ENCODE measurements at places on chromosomes 7 and 10.

DNA sequence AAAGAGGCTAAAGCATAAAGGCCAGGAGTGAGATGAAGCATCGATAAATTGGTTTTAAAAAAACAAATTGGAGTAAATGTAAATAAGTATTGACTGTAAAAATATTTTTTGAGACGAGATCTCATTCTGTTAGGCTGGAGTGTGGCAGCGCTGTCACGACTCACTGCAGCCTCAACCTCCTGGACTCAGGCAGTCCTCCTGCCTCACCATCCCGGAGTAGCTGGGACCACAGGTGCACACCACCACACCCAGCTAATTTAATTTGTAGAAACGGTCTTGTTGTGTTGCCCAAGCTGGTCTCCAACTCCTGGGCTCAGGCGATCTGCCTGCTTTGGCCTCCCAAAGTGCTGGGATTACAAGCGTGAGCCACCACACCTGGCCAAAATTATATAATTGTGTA, 17.8 kb downstream of the HNRNPA2B1 start:
- DNase-seq = no peak

GRCh38 chr10:80196270-80196949, 8.9 kb downstream of the ANXA11 start:
- no peak for DNase-seq

- DNase-seq = peak; percentile 71
Measured at GRCh38 chr7:101162551-101163278, 2.7 kb downstream of the VGF start.

DNA sequence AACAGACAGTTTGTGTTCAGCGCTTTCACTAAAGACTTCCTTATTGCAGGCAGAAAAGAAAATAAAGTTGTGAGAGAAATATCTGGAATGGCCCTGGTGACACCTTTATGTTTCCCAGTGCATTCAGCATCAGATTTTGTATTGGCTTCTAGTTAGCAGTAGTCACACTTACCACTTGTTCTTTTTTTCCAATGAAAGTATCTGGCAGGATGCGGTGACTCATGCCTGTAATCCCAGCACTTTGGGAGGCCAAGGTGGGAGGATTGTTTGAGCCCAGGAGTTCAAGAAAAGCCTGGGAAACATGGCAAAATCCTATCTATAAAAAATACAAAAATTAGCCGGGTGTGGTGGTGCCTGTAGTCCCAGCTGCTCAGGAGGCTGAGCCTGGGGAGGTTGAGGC, 649.6 kb downstream of the LRMDA start:
- DNase-seq = no peak

- DNase-seq = no peak
Measured at GRCh38 chr10:48779546-48780152, 95.0 kb downstream of the WDFY4 start.

DNA sequence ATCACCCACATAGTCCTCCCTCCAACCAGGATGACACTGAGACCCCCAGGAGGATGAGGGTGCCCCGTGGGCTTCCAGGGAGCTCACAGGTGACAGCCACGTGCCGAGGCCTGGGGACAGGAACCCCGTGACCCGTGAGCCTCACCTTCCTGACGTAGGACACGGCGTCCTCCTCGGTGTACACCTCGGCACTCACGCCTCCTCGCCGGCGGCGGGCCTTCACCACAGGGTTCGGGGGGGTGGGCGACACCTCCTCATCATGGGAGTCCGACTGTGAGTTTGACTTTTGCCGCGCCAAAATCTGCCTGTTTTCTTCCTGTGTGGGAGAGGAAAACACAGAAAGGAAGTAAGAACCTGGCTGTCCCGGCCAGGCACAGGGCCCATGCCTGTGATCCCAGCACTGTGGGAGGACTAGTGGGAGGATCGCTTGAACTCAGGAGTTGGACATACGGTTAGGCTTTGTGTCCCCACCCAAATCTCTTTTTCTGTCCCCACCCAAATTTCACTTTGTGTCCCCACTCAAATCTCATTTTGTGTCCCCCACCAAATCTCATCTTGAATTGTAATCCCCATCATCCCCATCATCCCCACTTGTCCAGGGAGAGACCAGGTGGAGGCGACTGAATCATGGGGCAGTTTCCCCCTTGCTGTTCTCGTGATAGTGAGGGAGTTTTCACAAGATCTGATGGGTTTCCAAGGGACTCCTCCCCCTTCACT, 45.9 kb upstream of the DNAAF5 start:
- no peak for DNase-seq

DNA sequence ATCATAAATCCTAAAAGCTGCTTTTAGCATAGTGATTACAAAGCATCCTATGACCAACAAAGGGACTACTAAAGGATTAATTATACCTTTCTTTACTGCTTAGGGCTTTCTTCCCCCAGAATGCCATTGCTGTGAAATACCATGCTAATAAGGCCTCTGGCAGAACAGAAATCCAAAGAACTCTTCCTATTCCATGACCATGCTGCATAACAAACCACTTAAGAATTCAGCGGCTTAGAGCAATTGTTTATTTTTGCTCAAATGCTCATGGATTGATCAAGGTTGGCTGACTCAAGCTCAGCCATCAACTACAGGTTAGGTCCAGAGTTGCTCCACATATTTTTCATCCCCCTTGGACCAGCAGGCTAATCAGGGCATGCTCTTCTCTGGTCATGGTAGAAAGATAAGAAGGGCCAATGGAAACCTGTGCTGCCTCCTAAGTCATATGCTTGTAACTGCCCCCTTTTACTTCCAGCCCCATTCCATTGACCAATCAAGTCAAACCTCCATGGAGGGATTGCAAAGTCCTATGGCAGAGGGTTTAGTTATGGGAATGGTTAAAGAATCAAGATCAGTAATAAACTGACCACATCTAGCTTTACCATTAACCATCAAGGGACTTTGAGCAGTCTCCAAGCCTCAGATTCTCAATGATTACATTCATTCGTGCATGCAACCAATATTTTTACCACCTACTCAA, 244.4 kb upstream of the FZD1 start:
- DNase-seq = no peak

DNA sequence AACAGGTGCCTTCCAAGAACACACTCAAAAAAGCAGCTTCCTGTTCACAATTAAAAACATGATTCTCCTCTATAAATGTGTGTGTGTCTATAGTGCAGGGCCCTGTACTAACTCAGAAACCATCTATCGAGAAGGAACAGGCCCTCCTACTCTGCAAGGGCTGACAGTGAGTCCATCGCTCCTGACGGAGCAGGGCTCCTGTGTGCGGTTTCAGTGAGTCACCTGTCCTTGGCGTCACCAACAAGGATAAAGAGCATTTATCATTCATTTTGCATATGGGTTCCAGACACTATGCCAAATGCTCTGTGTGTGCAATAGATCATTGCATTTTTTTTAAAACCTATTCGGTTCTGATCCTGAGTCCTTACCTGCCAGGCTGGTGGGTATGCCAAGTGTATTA, 63.7 kb downstream of the TACC2 start:
- DNase-seq = no peak

DNA sequence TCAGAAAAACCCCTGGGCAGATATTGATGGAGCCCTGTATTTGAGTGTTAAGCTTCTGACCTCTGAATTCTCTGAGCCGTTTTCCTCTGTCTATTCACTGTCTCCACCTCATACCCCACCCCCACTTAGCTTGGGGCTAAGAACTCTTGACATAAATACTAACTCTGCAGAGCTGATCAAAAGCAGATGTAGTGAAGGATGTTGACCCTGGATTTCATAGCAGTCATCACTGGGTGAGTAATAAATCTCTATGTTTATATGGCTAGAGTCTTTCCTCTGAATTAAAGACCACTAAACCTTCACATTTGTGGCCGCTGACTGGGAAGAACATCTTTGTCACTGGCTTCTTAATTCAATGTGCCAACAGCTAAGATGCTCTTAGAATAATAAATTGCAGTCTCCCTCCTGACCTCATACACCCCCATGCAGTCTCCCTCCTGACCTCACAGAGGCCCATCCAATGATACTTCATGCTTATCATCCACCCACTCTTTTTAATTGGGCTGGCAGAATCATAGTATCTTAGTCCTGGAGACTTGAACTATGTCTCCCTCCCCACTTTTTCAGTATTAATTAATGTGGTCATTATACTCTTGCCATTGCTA, 78.0 kb upstream of the MACROH2A2 start:
- no peak for DNase-seq

DNA sequence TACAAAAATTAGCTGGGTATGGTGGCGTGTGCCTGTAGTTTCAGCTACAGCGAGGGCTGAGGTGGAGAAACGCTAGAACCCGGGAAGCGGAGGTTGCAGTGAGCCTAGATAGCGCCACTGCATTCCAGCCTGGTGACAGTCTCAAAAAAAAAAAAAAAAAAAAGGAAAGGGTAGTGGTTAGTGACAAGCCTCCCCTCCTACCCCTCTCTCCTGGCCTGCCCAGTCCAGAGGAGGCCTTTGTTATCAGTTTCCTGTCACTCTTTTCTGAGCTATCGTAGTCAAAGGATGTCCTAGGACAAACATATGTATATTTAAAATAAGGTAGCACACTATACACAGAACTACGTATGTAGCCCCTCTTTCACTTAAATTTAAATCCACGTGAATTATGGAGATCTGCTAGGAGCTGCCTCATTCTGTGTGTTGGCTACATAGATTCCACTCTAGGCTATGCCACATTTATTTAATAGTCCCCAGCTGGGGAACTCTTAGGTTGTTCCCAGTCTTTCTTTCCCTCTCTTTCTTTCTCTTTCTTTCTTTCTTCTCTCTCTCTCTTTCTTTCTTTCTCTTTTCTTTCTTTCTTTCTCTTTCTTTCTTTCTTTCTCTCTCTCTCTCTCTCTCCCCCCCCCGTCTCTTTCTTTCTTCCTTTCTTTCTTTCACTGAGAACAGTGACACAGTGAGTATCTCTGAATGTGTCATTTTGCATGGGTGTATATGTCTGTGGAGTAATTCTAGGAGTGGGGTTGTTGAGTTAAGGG, 3.9 kb downstream of the TSPAN15 start:
- DNase-seq = no peak

GRCh38 chr10:124285587-124286527, 132.9 kb downstream of the OAT start:
- no peak for DNase-seq

GRCh38 chr10:76160446-76161300, 729.2 kb downstream of the LRMDA start:
- DNase-seq = no peak

- DNase-seq = no peak
Measured at GRCh38 chr7:47314728-47315607, 266.9 kb downstream of the TNS3 start.

DNA sequence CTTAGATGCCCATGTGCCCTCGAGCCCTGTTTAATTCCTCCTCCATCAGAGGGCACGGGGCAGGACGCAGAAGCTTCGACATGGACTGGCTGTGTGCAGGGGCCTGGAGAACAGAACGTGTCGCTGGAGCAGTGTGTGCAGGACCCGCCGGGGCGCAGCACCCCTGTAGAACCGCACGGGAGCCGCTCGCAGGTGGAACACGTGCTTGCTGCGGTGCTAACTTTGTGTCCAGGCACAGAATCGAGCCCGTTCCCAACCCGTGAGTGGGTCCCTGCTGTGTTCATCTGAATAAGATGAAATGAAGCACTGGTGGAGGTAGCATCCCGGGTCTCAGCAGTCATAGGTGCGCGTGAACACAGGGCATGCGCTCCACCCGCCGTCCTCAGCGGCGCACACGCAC, 116.9 kb downstream of the WDR37 start:
- no peak for DNase-seq

DNA sequence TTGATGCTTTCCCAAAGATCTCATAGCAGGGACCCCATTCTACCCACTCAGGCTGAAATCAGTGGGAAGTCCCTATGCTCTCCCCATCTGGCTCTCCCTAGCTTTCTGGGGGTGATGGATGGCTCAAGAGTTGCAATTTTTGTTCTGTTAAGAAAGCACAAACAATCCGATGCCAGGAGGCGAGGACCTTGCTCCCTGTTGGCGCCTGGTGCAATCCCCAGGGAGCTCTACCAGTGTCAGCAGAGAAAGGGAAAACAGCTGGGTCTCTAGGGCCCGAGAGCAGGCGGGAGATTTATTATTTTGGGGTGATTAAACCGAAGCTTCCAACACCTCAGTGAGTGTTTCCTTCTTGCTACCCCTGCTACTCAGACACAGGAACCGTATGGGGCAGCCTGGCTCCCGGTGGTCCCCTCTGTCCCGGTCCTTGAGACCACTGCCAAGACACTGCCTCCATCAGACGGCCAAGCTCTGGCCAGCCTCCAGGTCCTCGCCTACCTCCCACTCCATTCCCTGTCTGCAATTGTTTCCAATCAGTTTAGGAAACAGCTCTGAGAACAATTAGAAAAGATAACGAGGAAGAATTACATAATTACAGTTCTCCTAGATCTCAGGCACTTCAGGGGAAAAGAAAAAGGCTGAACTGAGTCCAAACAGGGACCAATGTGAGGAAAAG, 147.9 kb downstream of the PLXNA4 start:
- DNase-seq = no peak

DNA sequence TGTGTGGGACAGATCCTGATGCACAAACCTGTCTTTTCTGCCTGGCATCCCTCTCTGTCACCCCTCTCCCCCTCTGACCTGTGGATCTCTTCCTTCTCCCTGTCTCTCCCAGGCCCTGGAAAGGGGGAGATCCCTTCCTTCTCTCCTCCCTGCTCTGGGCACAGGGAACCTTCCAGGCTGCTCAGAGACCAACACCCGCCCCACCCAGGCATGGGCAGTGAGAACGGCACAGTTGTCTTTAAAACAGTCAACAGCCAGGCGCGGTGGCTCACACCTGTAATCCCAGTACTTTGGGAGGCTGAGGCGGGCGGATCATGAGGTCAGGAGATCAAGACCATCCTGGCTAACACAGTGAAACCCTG, 34.7 kb downstream of the KCNH2 start:
- no peak for DNase-seq

DNA sequence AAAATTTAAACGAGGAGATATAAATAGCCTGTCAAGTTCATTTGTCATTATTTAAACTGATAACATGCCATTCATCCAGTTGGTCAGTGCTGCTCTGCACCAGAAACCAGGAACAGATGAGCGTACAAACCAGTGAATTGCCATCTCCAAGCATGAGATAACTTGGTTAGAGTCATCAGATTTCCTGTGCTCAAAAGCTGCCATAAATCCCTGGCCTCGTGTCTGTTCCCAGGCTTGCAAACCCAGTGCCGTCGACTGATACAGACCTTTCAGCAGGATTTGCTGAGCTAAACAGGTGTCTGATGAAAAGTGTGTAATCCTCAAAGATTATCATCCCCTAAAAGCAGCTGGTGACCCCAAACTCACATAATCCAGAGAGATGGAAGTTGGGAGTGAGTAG, 96.0 kb upstream of the SAMD8 start:
- no peak for DNase-seq

GRCh38 chr7:90484706-90485105, 15.3 kb downstream of the PTTG1IP2 start:
- no peak for DNase-seq

- DNase-seq = no peak
Measured at GRCh38 chr10:128943111-128943510, 523.9 kb upstream of the MGMT start.

DNA sequence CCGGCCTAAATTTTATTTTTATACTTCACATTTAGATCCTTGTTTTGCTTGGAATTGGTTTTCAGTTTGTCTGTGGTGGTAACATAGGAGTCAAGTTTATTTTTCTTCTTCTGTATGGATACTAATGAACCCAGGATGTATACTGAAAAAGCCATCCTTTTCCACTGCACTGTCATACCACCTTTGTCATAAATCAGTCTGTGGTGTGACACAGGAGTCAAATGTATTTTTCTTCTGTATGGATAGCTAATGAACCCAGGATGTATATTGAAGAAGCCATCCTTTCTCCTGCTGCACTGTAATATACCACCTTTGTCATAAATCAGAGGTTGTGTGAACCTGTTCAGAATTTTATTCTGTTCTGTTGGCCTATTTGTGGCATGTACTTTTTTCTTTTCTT, 21.4 kb downstream of the VPS26A start:
- no peak for DNase-seq

Measured in NCI-H1930 (cell line).